Diencephalon (tissue), 1 donor: ENCODE measurements at places on chromosomes 4 and X. TPM values are rescaled to one million over a fixed set of nuclear protein-coding genes. Genes with fewer than 3 reads are reported as not detected.

Gene PCDH11X
- total RNA-seq, result 69.4 TPM

Gene ALG13
- total RNA-seq, result 55.6 TPM

Gene VSIG4
- 30.7 TPM for total RNA-seq

Gene ZNF185
- total RNA-seq, result 3.7 TPM

Gene GNL3L
- total RNA-seq, result 26.8 TPM

Gene ZNF81
- total RNA-seq, result 16.6 TPM

Gene ERAS
- total RNA-seq, result 0.92 TPM

Gene THOC2
- 75.2 TPM for total RNA-seq

Gene NWD2
- 14.8 TPM for total RNA-seq

Gene RNF212
- 3.5 TPM for total RNA-seq

Gene ANOS1
- total RNA-seq, result 92.7 TPM
